NCI-H446 (cell line): ENCODE measurements at places on chromosomes 1 and 21.

GRCh38 chr1:156746728-156747631 is 4.5 kb downstream of the HDGF start:
- DNase-seq: peak; percentile 79

GRCh38 chr1:170290991-170291390 is 145.2 kb downstream of the NTMT2 start:
- no peak for DNase-seq

DNA sequence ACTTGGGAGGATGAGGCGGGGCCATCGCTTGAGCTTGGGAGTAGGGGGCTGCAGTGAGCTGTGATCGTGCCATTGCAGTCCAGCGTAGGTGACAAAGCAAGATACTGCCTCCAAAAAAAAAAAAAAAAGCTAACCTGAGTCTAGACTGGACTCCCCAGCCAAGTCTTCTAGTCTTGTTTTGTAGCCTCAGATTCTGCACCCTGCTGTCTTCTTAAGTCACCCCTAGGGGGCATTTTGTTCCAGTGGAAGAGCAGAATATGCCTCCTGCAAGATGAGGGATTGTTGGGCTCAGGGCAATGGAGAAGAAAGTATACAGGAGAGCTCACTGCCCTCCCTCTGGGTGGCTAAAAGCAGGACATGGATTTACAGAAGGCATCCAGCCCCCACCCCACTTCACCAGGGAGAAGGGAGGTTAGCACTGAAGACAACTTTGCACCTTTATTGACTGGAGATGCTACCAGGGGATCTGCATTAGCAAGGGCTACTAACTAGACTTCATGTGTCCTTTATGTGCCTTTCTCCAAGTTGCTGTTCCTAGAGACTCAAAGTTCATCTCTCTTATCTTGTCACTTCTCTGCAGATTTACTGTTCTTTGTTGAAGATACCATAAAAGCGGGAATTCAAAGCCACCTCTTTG is 15.3 kb upstream of the RNF187 start:
- DNase-seq: peak; percentile 50

GRCh38 chr21:44952116-44952928 is 12.5 kb downstream of the SLX9 start:
- DNase-seq: no peak

GRCh38 chr1:106637566-106637965 is 418.9 kb upstream of the PRMT6 start:
- DNase-seq: no peak

GRCh38 chr21:43919871-43920801 is 55.1 kb downstream of the AGPAT3 start:
- DNase-seq: no peak

GRCh38 chr21:45322231-45322959 is 34.7 kb upstream of the POFUT2 start:
- DNase-seq: no peak

DNA sequence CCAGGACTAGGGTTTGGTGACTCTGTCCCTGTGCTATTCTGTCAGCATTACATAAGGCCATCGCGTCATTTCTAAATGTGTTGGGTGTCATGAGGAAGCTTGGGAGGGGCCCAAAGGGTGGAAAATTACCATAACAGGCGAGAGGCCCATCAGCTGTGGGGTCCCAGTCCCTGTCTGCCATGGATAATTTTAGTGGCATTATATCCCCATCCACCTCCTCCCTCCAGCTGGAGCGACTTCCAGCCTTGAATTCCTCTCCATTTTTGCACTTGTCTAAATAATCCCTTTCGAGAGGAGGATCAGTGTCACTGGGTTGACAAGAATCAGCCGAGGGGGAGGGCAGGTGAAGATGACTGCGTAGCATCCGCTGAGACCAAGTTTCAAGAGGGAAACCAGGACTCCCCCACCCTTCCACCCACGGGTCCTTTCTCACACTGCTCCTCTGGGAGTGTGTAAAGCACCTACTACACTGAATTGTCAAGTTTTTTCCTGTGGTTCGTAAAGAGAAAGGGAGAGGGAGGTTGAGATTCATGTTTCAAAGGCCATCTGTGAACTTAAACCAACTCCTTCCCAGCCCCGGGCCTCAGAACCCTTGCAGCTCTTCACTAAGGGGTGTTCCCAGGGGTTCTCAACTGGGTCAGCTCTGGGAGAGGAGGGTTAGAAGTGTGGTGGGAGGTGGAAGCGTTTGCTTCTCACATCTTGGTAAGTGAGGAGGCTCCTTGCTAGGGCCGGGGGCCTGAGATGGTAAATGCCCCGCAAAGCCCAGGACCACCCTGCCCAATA is 29.2 kb downstream of the VASH2 start:
- no peak for DNase-seq
